Endothelial cell of coronary artery (primary cell): ENCODE measurements at places on chromosomes 13 and 19. TPM values are rescaled to one million over a fixed set of nuclear protein-coding genes. Genes with fewer than 3 reads are reported as not detected.

The FFAR1 gene
- not detected in 2 replicates for total RNA-seq

The URAD gene
- total RNA-seq: not detected in 2 replicates

The VSTM1 gene
- total RNA-seq: not detected in 2 replicates

The ZNF700 gene
- total RNA-seq: 5.7 and 6.7 TPM in 2 replicates

The RASAL3 gene
- total RNA-seq: 2.8 and 4.7 TPM in 2 replicates

The MUC16 gene
- under 0.01 TPM in 1 of 2 replicates, not detected in the other for total RNA-seq

The TMPRSS9 gene
- total RNA-seq: not detected in 2 replicates

The HRC gene
- total RNA-seq: not detected in 2 replicates

The SULT2A1 gene
- not detected in 2 replicates for total RNA-seq

The TMEM150B gene
- total RNA-seq: not detected in 2 replicates

The DCLK1 gene
- total RNA-seq: 0.99 and 3.5 TPM in 2 replicates

The CCNA1 gene
- total RNA-seq: 39.2 and 75.7 TPM in 2 replicates

The ACP5 gene
- total RNA-seq: 0.09 TPM in 2 replicates

The HPN gene
- total RNA-seq: not detected in 2 replicates

The C19orf38 gene
- total RNA-seq: 0.28 TPM in 1 of 2 replicates, not detected in the other

The ATP4B gene
- total RNA-seq: not detected in 2 replicates
